ENCODE measurements at places on chromosomes 13 and 19. TPM values are rescaled to one million over a fixed set of nuclear protein-coding genes. Genes with fewer than 3 reads are reported as not detected.

Gene ZNF8
- 4.7 TPM for polyA plus RNA-seq

- peak; percentile 88 for DNase-seq
- no peak overlapping the region for H3K27ac ChIP-seq
- H3K27me3 ChIP-seq = 0 out of 2 replicates have a peak, but pooled peaks cover 6% of the 10 kb centered on the region
- H3K4me1 ChIP-seq = peaks cover 8% of the 10 kb centered on the region
- H3K36me3 ChIP-seq = no peaks in the 10 kb centered on the region
Observed at GRCh38 chr19:44723952-44724319, 24.6 kb upstream of the BCL3 start.

GRCh38 chr19:33317517-33317916 lies 15.2 kb upstream of the CEBPA start:
- H3K27me3 ChIP-seq = no peaks in the 10 kb centered on the region
- DNase-seq = no peak
- no peaks in the 10 kb centered on the region for H3K36me3 ChIP-seq
- no peak overlapping the region for H3K4me3 ChIP-seq
- no peak overlapping the region for H3K27ac ChIP-seq

Gene BLVRB
- 43.7 TPM for polyA plus RNA-seq

- peaks cover 13% of the 10 kb centered on the region for H3K36me3 ChIP-seq
- no peak overlapping the region for H3K4me3 ChIP-seq
- no peak overlapping the region for H3K27ac ChIP-seq
- no peaks in the 10 kb centered on the region for H3K4me1 ChIP-seq
- no peaks in the 10 kb centered on the region for H3K27me3 ChIP-seq
Observed at GRCh38 chr13:28679628-28680027, 20.7 kb downstream of the POMP start.

DNA sequence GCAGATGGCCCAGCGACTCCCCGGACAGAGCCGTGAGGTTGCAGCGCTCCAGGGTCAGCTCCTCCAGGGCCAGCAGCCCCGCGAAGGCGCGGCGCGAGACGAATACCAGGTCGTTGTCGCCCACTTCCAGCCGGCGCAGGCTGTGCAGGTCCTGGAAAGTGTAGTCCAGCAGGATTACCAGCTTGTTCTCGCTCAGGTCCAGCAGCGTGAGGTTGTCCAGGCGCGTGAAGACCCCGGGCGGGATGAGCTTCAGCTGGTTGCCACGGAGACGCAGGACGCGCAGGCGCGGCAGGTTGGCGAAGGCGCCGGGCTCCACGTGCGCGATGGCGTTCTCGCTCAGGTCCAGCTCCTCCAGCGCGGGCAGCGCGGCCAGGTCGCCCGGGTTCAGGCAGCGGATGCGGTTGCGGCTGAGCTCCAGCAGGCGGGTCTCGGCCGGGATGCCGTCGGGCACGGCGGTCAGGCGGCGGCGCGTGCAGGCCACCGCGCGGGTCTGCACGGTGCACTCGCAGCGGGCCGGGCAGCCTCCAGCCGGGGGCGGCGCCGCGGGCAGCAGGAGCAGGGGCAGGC lies 9.3 kb upstream of the PEAK3 start:
- H3K36me3 ChIP-seq = no peaks in the 10 kb centered on the region
- peak; percentile 84 for DNase-seq
- H3K4me3 ChIP-seq = peak overlapping the region; percentile 59
- no peak overlapping the region for H3K27ac ChIP-seq

Gene PSG2
- polyA plus RNA-seq = not detected

GRCh38 chr13:81487151-81487550 lies 1146.2 kb upstream of the SPRY2 start:
- no peak overlapping the region for H3K4me3 ChIP-seq
- DNase-seq = peak; percentile 86
- H3K36me3 ChIP-seq = no peaks in the 10 kb centered on the region
- H3K4me1 ChIP-seq = no peaks in the 10 kb centered on the region
- H3K27me3 ChIP-seq = no peaks in the 10 kb centered on the region

DNA sequence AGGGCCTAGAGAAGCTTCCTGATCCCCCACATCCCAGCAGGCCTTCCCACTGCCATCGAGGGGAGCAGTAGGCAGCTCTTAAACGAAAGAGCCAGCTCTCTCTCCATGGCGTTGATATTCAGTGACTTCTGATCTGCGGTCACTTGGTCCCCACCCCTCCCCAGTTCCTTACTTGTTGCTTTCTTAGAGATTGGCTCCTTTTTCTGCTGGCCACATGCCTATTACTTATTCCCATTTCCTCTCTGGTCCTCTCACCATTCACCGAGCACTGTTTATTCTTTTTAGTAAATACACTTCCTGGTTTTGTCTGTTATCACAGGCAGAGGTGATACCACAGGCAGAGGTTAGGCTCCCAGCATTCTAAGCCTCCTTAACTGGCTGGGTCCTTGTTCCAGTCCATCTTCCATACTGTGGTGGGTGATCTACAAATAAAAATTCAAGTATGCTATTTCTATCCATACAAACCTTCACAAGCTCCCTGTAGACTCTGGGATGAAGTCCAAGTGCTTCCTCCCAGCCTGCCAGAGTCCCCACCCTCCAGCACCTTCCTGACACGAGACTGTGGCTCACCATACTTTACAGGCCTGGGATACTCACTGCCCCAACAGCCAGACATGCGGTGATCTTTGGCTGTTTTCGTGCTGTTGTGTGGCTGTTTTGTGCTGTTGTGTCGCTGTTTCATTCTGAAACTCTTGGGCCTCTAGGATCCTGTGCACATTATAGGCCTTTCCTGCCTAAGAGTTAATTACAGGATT lies 315.9 kb downstream of the ATP8A2 start:
- no peaks in the 10 kb centered on the region for H3K27me3 ChIP-seq
- DNase-seq = no peak
- no peak overlapping the region for H3K27ac ChIP-seq
- no peak overlapping the region for H3K4me3 ChIP-seq
- H3K36me3 ChIP-seq = no peaks in the 10 kb centered on the region
- no peaks in the 10 kb centered on the region for H3K4me1 ChIP-seq

- no peak for DNase-seq
- H3K36me3 ChIP-seq = no peaks in the 10 kb centered on the region
- peak overlapping the region; percentile 74 for H3K27ac ChIP-seq
- H3K4me1 ChIP-seq = peaks cover 16% of the 10 kb centered on the region
- no peak overlapping the region for H3K4me3 ChIP-seq
Observed at GRCh38 chr19:17125062-17125727, 49.6 kb downstream of the MYO9B start.

Gene BCL3
- polyA plus RNA-seq = 3.3 TPM

DNA sequence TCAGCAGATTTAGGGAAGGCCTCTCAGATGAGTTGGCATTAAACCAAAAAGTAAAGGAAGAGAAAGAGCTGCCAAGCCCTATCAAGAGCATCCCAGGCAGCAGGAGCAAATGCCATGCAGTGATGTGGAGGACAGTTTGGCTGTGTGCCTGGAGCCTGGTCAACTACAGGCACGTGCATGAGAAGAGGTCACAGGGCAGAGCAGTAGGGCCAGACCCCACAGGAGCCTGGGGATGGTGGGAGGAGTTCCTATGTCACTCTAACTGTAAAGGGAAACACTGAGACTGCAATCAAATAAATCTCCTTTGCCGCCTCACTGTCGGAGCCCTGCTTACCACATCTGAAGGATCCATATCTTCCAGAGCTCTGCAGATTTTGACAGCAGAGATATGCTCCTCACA lies 240.5 kb downstream of the ENOX1 start:
- H3K36me3 ChIP-seq = no peaks in the 10 kb centered on the region
- DNase-seq = no peak
- no peak overlapping the region for H3K27ac ChIP-seq
- H3K4me3 ChIP-seq = no peak overlapping the region
- H3K4me1 ChIP-seq = no peaks in the 10 kb centered on the region
- no peaks in the 10 kb centered on the region for H3K27me3 ChIP-seq

Gene RFXAP
- polyA plus RNA-seq = 10.3 TPM

Gene KLHL1
- polyA plus RNA-seq = not detected

Data from GM23338 (cell line).